ENCODE measurements at places on chromosomes 4 and X.

- DNase-seq, result no peak
Measured at GRCh38 chr4:137532869-137533236, 559 bp upstream of the PCDH18 start.

DNA sequence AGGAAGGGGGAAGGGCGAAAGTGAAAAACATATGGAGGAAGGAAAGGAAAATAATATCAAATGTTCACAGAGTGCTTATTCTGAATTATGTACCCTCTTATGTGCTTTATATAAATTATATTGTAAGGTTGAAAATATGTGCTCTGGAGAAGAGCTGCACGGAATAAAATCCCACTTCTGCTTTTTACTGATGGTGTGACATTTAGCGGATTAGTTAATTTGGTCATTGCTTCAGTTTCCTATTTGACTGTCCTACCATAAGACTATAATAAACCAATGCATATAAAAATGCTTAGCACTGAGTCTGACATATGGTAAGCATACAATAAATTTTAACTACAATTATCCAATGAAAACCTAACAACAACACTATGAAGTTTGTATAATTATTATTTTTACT is 86.2 kb downstream of the NPFFR2 start:
- DNase-seq, result no peak

DNA sequence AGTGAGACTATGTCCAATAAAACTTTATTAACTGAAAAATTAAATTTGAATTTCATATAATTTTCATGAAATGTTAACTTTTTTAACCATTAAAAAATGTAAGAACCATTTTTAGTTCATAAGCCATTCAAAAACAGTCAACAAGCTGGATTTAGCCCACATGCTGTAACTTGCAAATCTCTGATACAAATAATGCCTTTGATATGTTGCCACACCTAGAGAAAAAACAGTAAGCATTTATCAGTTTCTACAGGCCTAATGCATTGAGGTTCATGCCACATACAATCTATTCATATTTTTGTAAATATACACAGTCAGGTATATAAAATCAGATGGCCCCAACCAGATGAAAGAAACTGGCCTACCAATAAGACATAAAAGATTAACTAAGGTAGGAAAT is 52.8 kb downstream of the LCORL start:
- no peak for DNase-seq

GRCh38 chr4:117225471-117225870 is 140.1 kb upstream of the TRAM1L1 start:
- DNase-seq, result no peak

DNA sequence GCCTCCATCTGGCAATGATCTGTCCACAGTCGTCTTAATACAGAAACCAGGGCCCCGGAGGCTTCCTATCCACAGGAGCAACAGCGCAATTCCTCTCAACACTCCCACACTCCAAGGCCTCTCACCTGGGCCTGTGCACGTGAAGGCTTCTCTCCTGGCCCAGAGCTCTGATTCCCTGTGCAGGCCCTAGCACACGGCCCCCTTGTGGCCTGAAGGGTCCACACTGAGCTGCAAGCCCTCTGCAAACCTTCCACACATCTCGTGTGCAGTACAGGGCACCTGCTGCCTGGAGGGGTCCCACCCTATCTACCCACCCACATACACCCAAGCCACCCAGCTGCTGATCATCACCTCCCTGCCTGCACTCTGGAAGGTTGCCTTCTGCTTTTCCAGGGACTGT is 150.1 kb upstream of the NUDT10 start:
- DNase-seq, result no peak

DNA sequence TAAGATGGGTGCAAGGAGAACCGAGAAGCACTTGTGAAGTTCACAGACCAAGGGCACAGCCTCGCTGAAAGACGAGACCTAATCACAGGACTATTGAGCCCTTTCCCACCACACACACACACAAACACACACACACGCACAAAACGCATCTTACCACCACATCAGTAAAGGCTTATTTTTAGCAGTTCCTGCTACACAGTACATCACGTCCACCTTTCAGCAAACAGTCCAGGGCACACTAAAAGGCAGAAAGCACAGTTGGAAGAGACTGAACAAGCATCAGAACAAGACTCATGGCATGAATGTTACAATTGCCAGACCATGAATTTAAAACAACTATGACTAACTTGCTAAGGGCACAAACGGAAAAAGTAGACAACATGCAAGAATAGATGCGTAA is 83.6 kb upstream of the MAPK10 start:
- DNase-seq, result no peak

GRCh38 chr4:147513091-147513490 is 32.2 kb downstream of the EDNRA start:
- no peak for DNase-seq

DNA sequence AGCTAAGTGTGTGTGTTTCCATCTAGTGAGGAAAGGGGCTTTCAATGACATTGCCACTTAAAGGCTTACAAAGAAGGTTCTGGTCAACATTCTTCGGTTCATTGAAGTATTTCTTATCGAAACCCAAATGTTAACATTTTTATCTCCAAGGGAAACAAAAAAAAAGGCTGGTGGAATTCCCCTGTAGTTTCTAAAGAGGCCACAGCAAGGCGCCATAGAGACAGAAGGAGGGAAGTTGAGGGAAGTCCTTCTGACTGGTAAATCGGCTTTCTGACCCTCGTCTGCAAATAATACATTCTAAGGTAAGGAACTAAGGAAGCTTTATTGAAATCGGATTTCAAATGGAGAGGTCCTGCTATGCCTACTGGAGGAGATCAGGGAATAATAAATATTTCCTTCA is 1.7 kb upstream of the ZFP42 start:
- no peak for DNase-seq

- DNase-seq, result no peak
Measured at GRCh38 chr4:21001490-21001889, 301.2 kb downstream of the PACRGL start.

GRCh38 chr4:182808673-182809416 is 108.3 kb downstream of the DCTD start:
- peak; percentile 14 for DNase-seq
